ENCODE measurements at places on chromosomes 3 and 15. TPM values are rescaled to one million over a fixed set of nuclear protein-coding genes. Genes with fewer than 3 reads are reported as not detected.

SEMA5B gene
- 7.8 TPM for total RNA-seq

GRCh38 chr15:55916666-55917409 lies 76.6 kb downstream of the NEDD4 start:
- H3K27ac ChIP-seq = no peak overlapping the region
- no peaks in the 10 kb centered on the region for H3K27me3 ChIP-seq
- H3K4me1 ChIP-seq = peaks cover 9% of the 10 kb centered on the region
- peak overlapping the region; percentile 3 for H3K4me3 ChIP-seq
- DNase-seq = no peak

DNA sequence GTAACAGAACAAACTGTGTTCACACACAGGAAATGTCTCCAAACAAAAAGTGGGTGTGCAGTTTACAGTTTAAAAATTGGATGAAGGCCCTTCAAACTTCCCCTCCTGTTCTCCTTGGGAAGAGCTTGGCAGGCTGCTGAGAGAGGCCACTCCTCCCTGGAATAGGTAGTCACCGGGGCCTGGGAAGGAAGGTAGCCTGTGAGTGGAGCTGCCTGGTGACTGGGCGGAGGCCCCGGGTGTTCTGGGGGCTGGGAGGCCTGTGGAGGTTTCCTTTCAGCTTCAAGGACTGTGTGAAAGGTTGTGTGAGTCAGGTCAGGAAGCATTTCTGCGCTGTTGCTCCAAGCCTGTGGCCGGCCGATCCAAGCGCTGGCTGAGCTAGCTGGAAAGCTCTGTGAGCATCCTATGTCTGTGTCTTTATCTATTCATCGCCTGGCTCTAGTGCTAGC lies 14.1 kb downstream of the SLCO3A1 start:
- DNase-seq = peak; percentile 87
- peak overlapping the region; percentile 85 for H3K27ac ChIP-seq
- H3K4me3 ChIP-seq = no peak overlapping the region

GRCh38 chr3:28564211-28564610 lies 215.6 kb upstream of the AZI2 start:
- no peaks in the 10 kb centered on the region for H3K36me3 ChIP-seq
- DNase-seq = no peak
- no peaks in the 10 kb centered on the region for H3K4me1 ChIP-seq

GRCh38 chr15:34046471-34047145 lies 7.6 kb upstream of the AVEN start:
- no peak overlapping the region for H3K27ac ChIP-seq
- H3K4me1 ChIP-seq = no peaks in the 10 kb centered on the region
- no peak for DNase-seq
- H3K27me3 ChIP-seq = no peaks in the 10 kb centered on the region

TTLL13 gene
- 0.14 TPM for total RNA-seq

- H3K27me3 ChIP-seq = no peaks in the 10 kb centered on the region
- no peak for DNase-seq
- H3K4me1 ChIP-seq = no peaks in the 10 kb centered on the region
- H3K4me3 ChIP-seq = no peak overlapping the region
- H3K27ac ChIP-seq = peak overlapping the region; percentile 65
Observed at GRCh38 chr3:152496286-152496685, 227.6 kb downstream of the MBNL1 start.

- peak; percentile 72 for DNase-seq
- peaks cover 10% of the 10 kb centered on the region for H3K4me1 ChIP-seq
- H3K27me3 ChIP-seq = no peaks in the 10 kb centered on the region
- H3K36me3 ChIP-seq = no peaks in the 10 kb centered on the region
- peak overlapping the region; percentile 57 for H3K27ac ChIP-seq
Observed at GRCh38 chr3:16849229-16849628, 35.5 kb upstream of the PLCL2 start.

DNA sequence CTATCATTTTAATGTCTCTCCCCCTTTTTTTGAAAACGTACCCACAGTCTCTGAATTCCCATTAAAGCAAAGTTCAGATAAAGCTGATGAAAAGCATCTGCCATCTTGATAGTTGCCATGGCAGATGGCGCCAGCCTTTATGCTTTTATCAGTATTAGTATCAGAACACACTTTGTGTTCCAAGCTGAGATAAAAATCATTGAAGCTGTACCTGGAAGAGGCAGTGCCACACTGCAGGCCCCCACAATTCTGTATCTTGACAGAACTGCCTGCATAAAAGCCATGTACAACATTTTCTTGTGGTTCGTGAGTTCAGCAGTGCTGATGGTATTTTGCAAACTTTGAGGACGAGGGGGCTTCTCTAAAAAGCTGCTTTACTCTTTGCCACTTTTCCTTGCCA lies 311.7 kb downstream of the SATB1 start:
- DNase-seq = no peak
- H3K27me3 ChIP-seq = no peaks in the 10 kb centered on the region
- H3K4me1 ChIP-seq = no peaks in the 10 kb centered on the region
- H3K4me3 ChIP-seq = no peak overlapping the region
- no peaks in the 10 kb centered on the region for H3K36me3 ChIP-seq

LAMB2 gene
- 706 TPM for total RNA-seq

DNA sequence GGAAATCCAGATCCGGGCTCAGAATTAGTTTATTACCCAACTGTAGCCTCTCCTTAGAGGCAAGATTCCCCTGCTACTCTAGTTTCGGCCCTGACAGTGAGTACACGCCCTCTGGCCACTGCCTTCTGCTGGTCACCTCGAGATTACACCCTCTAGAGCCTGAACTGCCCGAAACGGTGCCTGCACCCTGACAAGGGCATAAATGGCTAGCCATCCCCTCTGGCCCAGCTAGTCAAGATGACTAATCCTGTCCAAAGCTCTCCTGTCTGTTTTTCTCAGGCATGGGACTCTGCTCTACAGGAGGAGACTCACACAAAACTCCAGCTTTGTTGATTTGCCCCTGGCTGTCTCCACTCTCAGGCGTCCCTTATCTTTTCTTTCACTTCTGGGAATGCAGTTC lies 150.5 kb upstream of the UBE2E2 start:
- DNase-seq = no peak
- H3K4me3 ChIP-seq = no peak overlapping the region
- H3K36me3 ChIP-seq = no peaks in the 10 kb centered on the region

IQCH gene
- total RNA-seq = 2.5 TPM

DNA sequence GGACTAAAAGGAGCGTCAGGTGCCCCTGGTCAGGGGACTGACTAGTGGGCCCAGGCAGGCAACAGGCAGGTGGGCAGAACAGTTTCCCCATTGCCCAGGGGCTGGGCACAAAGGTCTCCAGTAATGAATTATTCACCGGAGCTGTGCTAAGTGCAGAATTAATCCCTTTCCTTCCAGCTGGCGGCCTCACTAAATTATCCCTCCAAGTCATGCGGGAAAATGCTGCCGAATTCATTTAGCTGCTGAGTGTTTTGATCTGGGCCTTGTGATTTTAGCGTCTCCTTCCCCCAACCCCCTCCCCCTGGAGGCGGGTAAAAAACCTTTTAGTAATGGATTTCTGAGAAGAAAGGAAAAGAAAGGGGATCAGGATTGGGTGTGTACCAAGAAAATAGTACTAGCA lies 47.2 kb downstream of the CCDC33 start:
- no peak overlapping the region for H3K27ac ChIP-seq
- H3K4me3 ChIP-seq = no peak overlapping the region
- no peaks in the 10 kb centered on the region for H3K27me3 ChIP-seq
- H3K36me3 ChIP-seq = no peaks in the 10 kb centered on the region
- DNase-seq = no peak
- H3K4me1 ChIP-seq = no peaks in the 10 kb centered on the region

ZPLD1 gene
- total RNA-seq = not detected

GPR149 gene
- total RNA-seq = not detected

- H3K36me3 ChIP-seq = no peaks in the 10 kb centered on the region
- DNase-seq = no peak
- no peak overlapping the region for H3K4me3 ChIP-seq
- peak overlapping the region; percentile 24 for H3K27ac ChIP-seq
- H3K27me3 ChIP-seq = no peaks in the 10 kb centered on the region
Observed at GRCh38 chr3:196192036-196192523, 19.1 kb downstream of the ZDHHC19 start.

- peaks cover 6% of the 10 kb centered on the region for H3K4me1 ChIP-seq
- H3K27me3 ChIP-seq = no peaks in the 10 kb centered on the region
- peak; percentile 96 for DNase-seq
- peak within 1 kb of the TSS; percentile 62 for H3K27ac ChIP-seq
- peak within 1 kb of the TSS; percentile 88 for H3K4me3 ChIP-seq
- H3K36me3 ChIP-seq = peaks cover 22% of the 10 kb centered on the region
Observed at GRCh38 chr15:84600687-84601554, at the start of gene ZSCAN2. Gene ZSCAN2 (plus strand): TSS chr15:84601009. CDS start chr15:84603928, 2,919 bp downstream.

TMCO5A gene
- not detected for total RNA-seq

AADACL2 gene
- 1.4 TPM for total RNA-seq

C15orf62 gene
- not detected for total RNA-seq

DNA sequence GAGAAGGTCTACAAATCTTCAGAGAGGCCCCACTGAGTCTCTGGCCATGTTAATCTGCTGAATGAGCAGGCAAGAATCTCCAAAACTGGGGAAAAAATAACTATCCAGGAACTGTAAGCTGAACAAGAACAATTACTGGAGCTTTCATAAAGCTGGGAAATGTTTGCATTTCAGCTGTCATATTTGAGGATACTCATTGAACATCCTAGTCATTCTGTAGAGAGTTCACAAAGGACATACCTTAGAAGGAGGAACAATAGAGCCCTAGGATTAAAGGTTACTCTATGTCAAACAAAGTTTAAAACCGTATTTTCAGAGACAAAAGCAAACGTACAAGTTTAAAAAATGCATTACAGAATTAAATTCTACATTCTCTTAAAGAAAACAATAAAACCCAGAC lies 257.5 kb downstream of the SCAPER start:
- no peak for DNase-seq
- no peak overlapping the region for H3K4me3 ChIP-seq

GRCh38 chr15:50908209-50909009 lies at the start of gene AP4E1:
Gene AP4E1 (plus strand): TSS chr15:50908683. CDS start chr15:50908779, 96 bp downstream.
- peak within 1 kb of the TSS; percentile 83 for H3K27ac ChIP-seq
- H3K27me3 ChIP-seq = no peaks in the 10 kb centered on the region
- H3K4me1 ChIP-seq = peaks cover 34% of the 10 kb centered on the region

- no peaks in the 10 kb centered on the region for H3K4me1 ChIP-seq
- H3K4me3 ChIP-seq = no peak overlapping the region
- H3K27me3 ChIP-seq = no peaks in the 10 kb centered on the region
- no peak overlapping the region for H3K27ac ChIP-seq
- DNase-seq = no peak
- no peaks in the 10 kb centered on the region for H3K36me3 ChIP-seq
Observed at GRCh38 chr3:137693791-137694190, 70.3 kb upstream of the SOX14 start.

DNA sequence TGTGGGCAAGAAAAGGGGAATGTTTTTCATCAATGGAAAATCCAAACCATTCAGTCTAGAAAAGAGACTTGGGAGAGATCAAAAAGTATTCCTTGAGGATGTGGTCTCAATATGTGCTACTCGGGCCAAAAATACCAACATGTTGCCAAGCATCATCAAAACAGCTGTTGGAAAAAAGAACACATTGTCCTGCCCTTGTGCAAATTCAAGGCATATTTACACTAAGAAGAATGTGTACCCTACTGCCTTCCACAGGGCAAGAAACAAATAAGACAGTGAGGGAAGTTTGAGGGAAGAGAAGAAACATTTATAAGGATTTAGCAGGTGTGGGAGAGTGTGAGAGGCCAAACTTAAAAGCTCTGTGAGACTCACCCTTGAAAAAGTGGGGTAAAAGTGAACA lies 252.1 kb downstream of the NTRK3 start:
- no peak for DNase-seq
- no peaks in the 10 kb centered on the region for H3K27me3 ChIP-seq
- no peaks in the 10 kb centered on the region for H3K36me3 ChIP-seq
- H3K4me1 ChIP-seq = no peaks in the 10 kb centered on the region

DNA sequence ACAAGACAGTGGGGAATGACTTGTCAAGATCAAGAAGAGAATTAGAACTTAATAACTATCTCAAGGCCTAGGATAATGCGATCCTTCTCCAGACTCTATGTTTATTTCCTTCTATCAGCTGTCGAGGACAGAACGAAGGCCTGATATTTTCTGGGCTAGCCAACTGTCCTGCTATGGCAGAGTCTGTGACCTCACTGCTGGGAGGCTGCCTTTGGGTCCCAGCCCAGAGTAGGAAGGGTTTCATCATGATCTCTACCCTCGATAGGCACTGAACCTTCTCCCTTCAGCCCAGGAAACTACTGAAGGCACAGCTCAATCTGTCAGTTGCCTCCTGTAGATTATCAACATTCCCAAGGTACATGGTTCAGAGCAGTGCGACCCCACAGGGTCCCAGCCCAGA lies 237.2 kb downstream of the ATP8B4 start:
- H3K27me3 ChIP-seq = no peaks in the 10 kb centered on the region
- H3K27ac ChIP-seq = no peak overlapping the region
- peaks cover 19% of the 10 kb centered on the region for H3K4me1 ChIP-seq
- no peak overlapping the region for H3K4me3 ChIP-seq

RETNLB gene
- total RNA-seq = not detected

DNA sequence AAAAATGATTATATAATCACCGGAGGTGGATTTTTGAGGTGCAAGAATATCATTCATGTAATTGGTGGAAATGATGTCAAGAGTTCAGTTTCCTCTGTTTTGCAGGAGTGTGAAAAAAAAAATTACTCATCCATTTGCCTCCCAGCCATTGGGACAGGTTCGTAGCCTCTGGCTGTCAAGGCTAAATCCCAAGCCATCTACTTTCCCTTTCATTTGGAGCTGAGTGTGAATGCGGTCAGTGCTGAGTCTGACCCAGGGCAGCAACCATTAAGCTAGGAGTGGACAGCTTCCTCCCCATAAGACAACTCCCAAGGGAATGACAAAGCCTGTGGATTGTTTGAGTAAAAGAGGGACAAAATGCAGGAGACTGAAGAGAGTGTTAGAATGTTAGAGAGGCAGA lies 33.6 kb downstream of the PARP14 start:
- H3K4me3 ChIP-seq = no peak overlapping the region
- no peaks in the 10 kb centered on the region for H3K27me3 ChIP-seq
- H3K27ac ChIP-seq = no peak overlapping the region
- no peaks in the 10 kb centered on the region for H3K36me3 ChIP-seq
- no peak for DNase-seq

ARIH2 gene
- total RNA-seq = 87.7 TPM

DNA sequence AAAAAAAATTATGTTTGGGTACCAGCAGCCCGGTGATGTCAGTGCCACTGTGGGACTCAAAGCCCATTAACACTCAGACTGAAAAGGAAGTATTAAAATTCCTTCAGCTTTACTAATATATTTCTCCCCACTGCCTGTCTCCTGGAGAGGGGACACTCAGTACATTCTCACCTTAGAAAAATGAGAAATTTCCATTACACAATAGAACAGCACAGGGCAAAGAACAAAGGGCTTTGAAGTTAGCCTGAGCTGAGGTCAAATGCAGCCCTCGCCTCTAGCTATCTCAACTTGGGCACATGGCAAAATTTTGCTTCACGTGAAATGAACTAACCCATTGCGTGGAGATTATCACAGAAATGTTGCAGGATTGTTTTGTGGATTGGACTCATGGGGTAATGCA lies 80.8 kb downstream of the RARB start:
- H3K36me3 ChIP-seq = no peaks in the 10 kb centered on the region
- no peak for DNase-seq
- peak overlapping the region; percentile 24 for H3K27ac ChIP-seq
- no peaks in the 10 kb centered on the region for H3K27me3 ChIP-seq
- H3K4me1 ChIP-seq = no peaks in the 10 kb centered on the region

DNA sequence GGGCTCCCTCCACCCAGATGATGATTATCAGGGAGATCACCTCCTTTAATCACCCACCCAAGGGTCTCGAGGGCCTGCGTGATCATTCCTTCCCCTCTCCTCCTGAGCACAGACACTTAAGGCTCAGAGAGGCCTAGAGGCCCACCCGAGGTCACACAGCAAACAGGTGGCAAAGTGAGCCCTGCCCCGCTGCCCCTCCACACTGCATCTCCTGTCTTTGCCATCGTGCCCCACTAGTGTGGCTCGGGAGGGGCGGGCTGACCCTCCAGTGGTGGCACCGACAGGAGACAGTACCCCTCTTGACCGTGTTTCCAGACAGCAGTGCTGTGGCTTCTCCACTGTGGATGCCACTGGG lies 4.9 kb upstream of the PLXND1 start:
- peaks cover 82% of the 10 kb centered on the region for H3K4me1 ChIP-seq
- DNase-seq = no peak
- H3K4me3 ChIP-seq = no peak overlapping the region
- no peaks in the 10 kb centered on the region for H3K27me3 ChIP-seq
- peak overlapping the region; percentile 72 for H3K27ac ChIP-seq

All from heart left ventricle (tissue), 16 donors.